ENCODE measurements at places on chromosomes 4 and X. TPM values are rescaled to one million over a fixed set of nuclear protein-coding genes. Genes with fewer than 3 reads are reported as not detected.

GRCh38 chrX:13168269-13168668, 123.8 kb upstream of the FAM9C start:
- no peaks in the 10 kb centered on the region for H3K27me3 ChIP-seq
- H3K4me1 ChIP-seq, result peaks cover 45% of the 10 kb centered on the region
- H3K4me3 ChIP-seq, result no peak overlapping the region
- H3K27ac ChIP-seq, result peak overlapping the region; percentile 84
- peaks cover 4% of the 10 kb centered on the region for H3K36me3 ChIP-seq
- no peak for DNase-seq

GRCh38 chr4:46393606-46394005, 3.7 kb upstream of the GABRA2 start:
- DNase-seq, result no peak
- no peak overlapping the region for H3K27ac ChIP-seq

Gene CFAP99
- total RNA-seq, result not detected

- no peak overlapping the region for H3K27ac ChIP-seq
- H3K4me3 ChIP-seq, result no peak overlapping the region
- no peak for DNase-seq
- H3K36me3 ChIP-seq, result no peaks in the 10 kb centered on the region
Measured at GRCh38 chr4:108683479-108683878, 33.1 kb downstream of the OSTC start.

DNA sequence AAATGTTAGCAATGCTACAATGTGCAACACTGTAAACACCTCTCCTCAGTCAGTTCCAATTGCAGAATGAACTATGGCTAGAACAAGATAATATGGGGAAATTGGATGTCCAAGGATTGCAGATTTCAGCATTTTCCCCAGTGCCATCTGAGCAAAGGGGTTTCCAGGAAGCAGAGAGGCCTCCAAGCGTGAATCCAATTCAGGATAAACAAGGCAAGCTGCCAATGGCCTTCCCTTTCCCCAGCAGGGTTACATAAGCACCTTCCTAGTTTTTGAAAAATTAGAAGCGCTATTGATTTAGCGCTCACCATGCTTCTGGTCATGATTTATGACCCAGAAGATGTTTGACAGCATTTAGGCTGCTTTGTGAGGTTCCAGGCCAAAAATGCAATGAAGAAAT, 223.0 kb upstream of the GATB start:
- H3K27me3 ChIP-seq, result peaks cover 8% of the 10 kb centered on the region
- H3K4me3 ChIP-seq, result no peak overlapping the region
- no peak overlapping the region for H3K27ac ChIP-seq
- no peaks in the 10 kb centered on the region for H3K36me3 ChIP-seq

DNA sequence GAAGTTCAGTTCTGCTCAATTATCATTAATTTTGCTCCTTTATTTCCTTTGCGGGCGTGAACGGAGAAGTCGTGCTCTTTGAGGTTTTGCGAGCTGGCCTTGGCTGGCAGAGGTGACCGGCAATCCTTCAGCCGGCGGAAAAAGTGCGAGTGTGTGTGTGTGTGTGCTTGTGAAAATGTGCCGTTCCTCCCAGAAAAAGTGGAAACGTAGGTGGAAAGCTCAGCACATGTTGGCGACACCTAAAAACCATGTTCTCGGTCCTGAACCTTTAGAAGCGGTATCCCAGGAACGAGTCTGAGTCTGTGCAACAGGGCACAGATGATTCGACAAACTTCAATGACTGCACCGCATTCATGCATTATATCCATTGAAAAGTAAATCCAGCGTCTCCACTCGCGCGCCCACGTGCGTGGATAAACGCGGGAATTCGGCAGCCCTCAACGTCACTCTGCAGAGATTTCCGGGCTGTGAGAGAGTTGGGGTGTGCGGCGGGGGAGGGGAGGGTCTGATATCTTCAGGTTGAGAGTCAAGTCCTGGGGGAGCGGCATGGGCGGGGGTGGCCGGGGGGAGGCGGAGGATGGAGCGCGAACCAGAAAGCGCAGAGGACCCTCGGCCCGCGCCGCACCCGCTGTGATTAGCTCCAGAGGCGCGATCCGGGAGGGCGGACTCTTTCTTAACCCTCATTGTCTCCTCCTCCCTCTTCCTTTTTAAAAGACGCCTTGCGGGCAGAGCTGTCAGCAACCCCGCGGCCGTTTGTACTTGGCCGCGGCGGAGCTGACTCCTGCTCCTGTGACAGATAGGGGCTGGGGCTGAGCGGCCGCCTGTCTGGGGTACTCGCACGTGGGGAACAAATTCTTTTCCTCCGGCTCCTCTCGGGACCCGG, at the start of gene SHISA3:
Gene SHISA3, plus strand, starts transcription at position 737 of the 883 bp plus-strand sequence. CDS start 569 bp downstream, outside the sequence.
- H3K4me3 ChIP-seq, result peak within 1 kb of the TSS; percentile 70
- peak; percentile 23 for DNase-seq
- no peaks in the 10 kb centered on the region for H3K36me3 ChIP-seq
- H3K27ac ChIP-seq, result no peak within 1 kb of the TSS

- no peak for DNase-seq
- H3K36me3 ChIP-seq, result no peaks in the 10 kb centered on the region
- H3K27me3 ChIP-seq, result no peaks in the 10 kb centered on the region
- H3K4me3 ChIP-seq, result no peak overlapping the region
- no peaks in the 10 kb centered on the region for H3K4me1 ChIP-seq
- no peak overlapping the region for H3K27ac ChIP-seq
Measured at GRCh38 chrX:69307756-69308155, 142.5 kb upstream of the PJA1 start.

Gene HS3ST1
- 6.2 TPM for total RNA-seq

Gene SLC16A2
- 15.0 TPM for total RNA-seq

DNA sequence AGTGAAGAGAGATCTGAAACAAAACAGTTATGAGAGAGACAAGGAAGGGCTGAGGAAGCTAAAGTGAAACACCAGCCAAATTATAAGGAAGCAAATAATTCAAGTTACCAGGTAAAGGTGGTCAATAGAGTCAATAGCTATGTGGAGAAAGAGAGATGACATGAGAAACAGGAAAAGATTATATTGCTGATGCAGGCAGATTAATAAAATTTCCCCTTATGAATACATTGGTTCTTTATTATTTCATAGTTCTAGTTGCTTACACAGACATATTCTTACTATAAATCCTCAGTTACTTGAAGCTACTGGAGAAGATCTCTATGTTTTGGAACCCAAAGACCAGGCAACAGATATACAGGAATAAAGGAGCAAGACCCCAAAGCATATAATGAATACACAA, 273.7 kb upstream of the CTSO start:
- H3K27me3 ChIP-seq, result no peaks in the 10 kb centered on the region
- H3K4me3 ChIP-seq, result no peak overlapping the region
- no peaks in the 10 kb centered on the region for H3K36me3 ChIP-seq
- no peak for DNase-seq
- no peak overlapping the region for H3K27ac ChIP-seq

GRCh38 chr4:147378780-147379179, 102.1 kb upstream of the EDNRA start:
- H3K27me3 ChIP-seq, result no peaks in the 10 kb centered on the region
- no peak overlapping the region for H3K4me3 ChIP-seq
- peak overlapping the region; percentile 56 for H3K27ac ChIP-seq
- H3K36me3 ChIP-seq, result peaks cover 44% of the 10 kb centered on the region

Gene FGF5
- 0.07 TPM for total RNA-seq

DNA sequence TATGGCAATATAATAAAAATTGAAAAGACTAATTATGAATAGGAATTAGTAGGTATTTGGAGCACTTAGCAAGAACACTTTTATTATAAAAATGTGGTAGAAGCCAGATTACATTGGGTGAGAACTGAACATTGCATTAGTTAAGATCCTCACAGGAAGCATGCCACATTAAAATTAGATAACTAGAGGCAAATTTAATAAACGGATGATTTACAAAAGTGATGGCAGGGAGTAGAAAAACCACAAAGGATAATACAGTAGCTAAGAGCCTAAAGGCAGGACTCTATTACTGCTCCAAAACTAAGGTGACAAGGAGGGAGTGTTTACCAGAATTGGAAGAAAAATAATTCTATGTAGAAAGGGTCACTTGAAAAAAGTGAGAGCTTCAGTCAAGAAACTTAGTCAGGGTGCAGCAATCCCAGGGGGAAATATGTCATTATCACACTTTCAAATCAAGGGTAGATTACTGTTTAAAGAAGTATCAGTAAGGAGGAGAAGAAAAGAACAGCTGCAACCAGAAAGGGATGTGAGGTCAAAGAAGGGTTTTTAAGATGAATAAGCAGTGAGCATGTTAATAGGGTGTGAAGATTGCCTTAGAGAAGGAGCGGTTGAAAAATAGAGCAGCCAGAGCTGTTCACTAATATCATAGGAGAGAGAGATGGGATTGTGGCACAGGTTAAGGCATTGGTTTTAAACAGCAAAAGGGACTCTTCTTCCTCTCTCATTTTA, 84.6 kb downstream of the NDST4 start:
- no peaks in the 10 kb centered on the region for H3K36me3 ChIP-seq
- H3K27me3 ChIP-seq, result no peaks in the 10 kb centered on the region

Gene RRH
- total RNA-seq, result 0.29 TPM

- no peak overlapping the region for H3K4me3 ChIP-seq
- H3K4me1 ChIP-seq, result no peaks in the 10 kb centered on the region
- no peak for DNase-seq
- H3K27me3 ChIP-seq, result no peaks in the 10 kb centered on the region
- H3K36me3 ChIP-seq, result peaks cover 2% of the 10 kb centered on the region
- H3K27ac ChIP-seq, result no peak overlapping the region
Measured at GRCh38 chrX:154791467-154791866, 13.8 kb downstream of the MPP1 start.

GRCh38 chr4:139099366-139099982, 77.5 kb downstream of the ELF2 start:
- H3K27ac ChIP-seq, result no peak overlapping the region
- H3K27me3 ChIP-seq, result no peaks in the 10 kb centered on the region
- no peak overlapping the region for H3K4me3 ChIP-seq
- H3K4me1 ChIP-seq, result no peaks in the 10 kb centered on the region
- no peaks in the 10 kb centered on the region for H3K36me3 ChIP-seq
- DNase-seq, result peak; percentile 76

DNA sequence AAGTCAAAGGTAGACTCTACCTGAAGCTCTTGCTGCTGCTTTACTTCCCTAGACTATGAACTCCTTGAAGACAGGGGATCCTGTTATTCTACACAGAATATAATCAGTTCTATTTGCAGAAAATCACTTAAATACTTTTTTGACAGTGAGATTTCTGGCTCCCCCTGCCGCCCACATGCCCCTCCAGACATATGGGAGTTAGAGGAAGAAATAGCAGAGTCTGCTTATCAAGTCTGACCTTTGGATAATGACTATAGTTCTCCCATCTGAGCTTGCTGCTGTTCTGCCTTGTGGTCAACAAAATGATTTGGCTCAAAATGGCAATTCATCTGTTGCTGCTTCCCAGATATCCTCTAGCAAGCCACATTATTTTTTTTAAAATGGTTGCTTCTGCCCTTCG, 101.1 kb downstream of the ENOX2 start:
- H3K27me3 ChIP-seq, result peaks cover 15% of the 10 kb centered on the region
- no peak for DNase-seq
- no peak overlapping the region for H3K4me3 ChIP-seq
- H3K27ac ChIP-seq, result no peak overlapping the region
- no peaks in the 10 kb centered on the region for H3K4me1 ChIP-seq
- H3K36me3 ChIP-seq, result no peaks in the 10 kb centered on the region

Gene PROM1
- 13.7 TPM for total RNA-seq
